T-helper 2 cell treated with Interferon-gamma antibody and Interleukin-4, amounts not matched to agents 100 ng/mL and 5 ng/mL, for 36 hours (primary cell): ENCODE measurements at places on chromosomes 5 and 9. TPM values are rescaled to one million over a fixed set of nuclear protein-coding genes. Genes with fewer than 3 reads are reported as not detected.

SPATA31C1 gene
- total RNA-seq: not detected in 2 replicates

PPIP5K2 gene
- 69.9 and 70.8 TPM in 2 replicates for total RNA-seq

ZNF618 gene
- 0.36 and 0.41 TPM in 2 replicates for total RNA-seq

ZNG1F gene
- total RNA-seq: 6.0 and 10.1 TPM in 2 replicates

PIP5K1B gene
- total RNA-seq: 6.4 and 7.0 TPM in 2 replicates

SSNA1 gene
- total RNA-seq: 86.5 and 88.3 TPM in 2 replicates

SLC27A6 gene
- not detected in 2 replicates for total RNA-seq

SPINK7 gene
- total RNA-seq: not detected in 2 replicates

FBP2 gene
- not detected in 2 replicates for total RNA-seq

ADAMTS16 gene
- not detected in 2 replicates for total RNA-seq

LCN10 gene
- 0.34 TPM in 1 of 2 replicates, not detected in the other for total RNA-seq

CDC14B gene
- total RNA-seq: 1.0 and 1.1 TPM in 2 replicates

SHISAL2B gene
- total RNA-seq: not detected in 2 replicates

ANKRD31 gene
- 0.16 and 0.18 TPM in 2 replicates for total RNA-seq

ERBIN gene
- total RNA-seq: 54.1 and 56.8 TPM in 2 replicates

MCC gene
- total RNA-seq: 3.2 and 3.8 TPM in 2 replicates

PRDM9 gene
- not detected in 2 replicates for total RNA-seq

KIF20A gene
- total RNA-seq: 40.2 and 42.9 TPM in 2 replicates

N4BP3 gene
- total RNA-seq: 2.3 and 2.7 TPM in 2 replicates

SLF1 gene
- 15.1 and 18.2 TPM in 2 replicates for total RNA-seq
